OCI-M1 (cell line): ENCODE measurements at places on chromosomes 3 and 15.

DNA sequence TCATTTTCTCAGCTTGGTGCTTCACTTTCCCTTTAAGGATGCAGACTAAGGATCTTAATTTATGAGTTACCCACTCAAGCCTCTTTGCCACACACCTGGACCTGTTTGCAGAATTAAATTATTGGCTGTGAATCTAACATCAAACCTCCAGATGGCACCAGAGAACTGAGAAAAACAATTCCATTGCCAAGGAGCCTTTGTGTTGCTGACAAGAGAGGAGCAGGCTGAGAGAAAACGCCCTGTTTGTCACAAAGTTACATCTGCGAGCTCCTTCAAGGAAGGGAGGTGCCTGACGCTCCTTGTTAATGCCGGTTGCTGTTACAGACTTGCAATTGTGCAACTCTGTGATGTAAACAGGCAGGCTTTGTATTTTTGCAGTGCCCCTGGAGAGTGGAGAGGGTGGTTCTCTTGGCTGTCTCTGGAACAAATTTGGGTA is 36.3 kb upstream of the TMC3 start:
- DNase-seq, result peak; percentile 76

DNA sequence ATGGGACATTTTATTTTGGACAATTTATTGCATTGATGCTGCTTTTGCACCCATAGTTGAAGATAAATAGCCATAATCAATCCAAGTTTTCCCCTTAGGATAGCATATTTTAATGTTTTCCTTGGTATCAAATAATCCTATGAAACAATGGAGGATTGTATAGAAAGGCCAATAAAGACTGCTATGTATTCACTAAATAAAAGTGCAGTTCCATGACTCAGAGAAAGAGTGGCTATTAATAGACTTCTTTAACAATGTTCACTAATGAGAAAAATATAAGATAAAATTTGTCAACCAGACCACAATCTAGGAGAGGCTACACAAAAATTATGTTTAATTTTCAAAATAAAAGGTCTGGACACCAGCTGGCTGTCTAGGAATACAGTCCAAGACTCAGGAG is 560.9 kb upstream of the AGTR1 start:
- no peak for DNase-seq

DNA sequence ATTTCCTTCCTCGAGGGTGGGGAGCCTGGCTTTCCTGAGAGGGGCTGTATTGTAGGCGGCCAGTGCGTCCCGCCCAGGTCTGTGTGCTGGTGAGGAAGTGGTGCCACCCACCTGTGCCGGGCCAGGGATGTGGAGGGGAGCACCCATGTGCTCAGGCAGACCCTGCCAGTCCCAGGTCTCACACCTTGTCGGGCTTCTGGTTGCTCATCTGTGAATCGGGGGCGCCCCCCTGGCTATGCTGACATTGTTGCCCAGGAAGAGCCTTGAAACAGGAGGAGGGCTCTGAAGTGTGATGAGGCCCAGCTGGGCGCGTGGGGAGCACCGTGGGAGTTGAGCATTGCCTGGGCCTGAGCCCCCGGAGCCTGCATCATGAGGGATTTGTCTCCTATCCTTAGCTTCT is 4.8 kb downstream of the FBLN2 start:
- no peak for DNase-seq

GRCh38 chr3:10251006-10251405 is 2.7 kb downstream of the TATDN2 start:
- DNase-seq, result no peak

- DNase-seq, result peak; percentile 77
These were observed 60.6 kb upstream of the XCR1 start for GRCh38 chr3:46087871-46088270.

DNA sequence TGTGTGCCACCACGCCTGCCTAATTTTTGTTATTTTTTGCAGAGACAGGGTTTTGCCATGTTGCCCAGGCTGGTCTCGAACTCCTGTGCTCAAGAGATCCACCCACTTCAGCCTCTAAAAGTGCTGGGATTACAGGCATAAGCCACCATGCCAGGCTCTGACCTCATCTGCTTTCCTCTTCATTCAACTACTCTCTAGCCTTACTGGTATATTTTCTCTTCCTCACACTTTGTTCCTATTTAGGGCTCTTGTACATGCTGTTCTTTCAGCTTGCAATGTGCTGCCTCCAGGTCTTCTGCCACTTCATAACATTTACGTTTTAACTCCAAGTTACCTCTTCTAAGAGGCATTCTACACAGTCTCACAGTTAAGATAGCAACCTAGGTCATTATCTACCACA is 34.9 kb downstream of the PIK3CB start:
- no peak for DNase-seq

- DNase-seq, result no peak
These were observed 16.0 kb downstream of the CD200 start for GRCh38 chr3:112348943-112349342.

GRCh38 chr3:111071257-111072030 is at the start of gene NECTIN3:
Gene NECTIN3, plus strand, starts transcription at chr3:111071816. Its CDS starts 202 bp downstream, at chr3:111072018.
- peak; percentile 49 for DNase-seq

DNA sequence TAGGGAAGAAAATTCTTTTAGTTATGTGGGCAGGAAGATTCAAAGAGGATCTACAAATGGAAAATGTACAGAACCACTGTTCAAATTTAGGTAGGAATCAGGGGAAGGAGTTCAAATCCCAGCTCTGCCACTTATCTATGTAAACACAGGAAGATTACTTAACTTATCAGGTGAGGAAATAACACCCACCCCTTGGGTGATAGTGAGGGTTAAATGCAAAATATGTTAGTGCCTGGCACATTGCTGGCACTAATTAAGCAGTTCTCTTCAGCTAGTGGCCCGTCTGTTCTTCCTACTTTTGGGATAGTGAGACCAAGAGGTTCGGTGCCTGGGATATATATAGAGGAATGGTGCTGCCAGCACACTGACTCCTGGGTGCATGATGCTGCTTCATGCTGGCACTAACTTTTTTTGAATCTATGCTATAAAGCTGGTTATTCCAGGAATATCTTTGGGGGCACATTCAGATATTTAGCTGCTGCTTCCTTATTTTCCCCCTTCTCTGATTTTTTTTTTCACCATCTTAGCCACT is 83.8 kb downstream of the XRN1 start:
- DNase-seq, result no peak

DNA sequence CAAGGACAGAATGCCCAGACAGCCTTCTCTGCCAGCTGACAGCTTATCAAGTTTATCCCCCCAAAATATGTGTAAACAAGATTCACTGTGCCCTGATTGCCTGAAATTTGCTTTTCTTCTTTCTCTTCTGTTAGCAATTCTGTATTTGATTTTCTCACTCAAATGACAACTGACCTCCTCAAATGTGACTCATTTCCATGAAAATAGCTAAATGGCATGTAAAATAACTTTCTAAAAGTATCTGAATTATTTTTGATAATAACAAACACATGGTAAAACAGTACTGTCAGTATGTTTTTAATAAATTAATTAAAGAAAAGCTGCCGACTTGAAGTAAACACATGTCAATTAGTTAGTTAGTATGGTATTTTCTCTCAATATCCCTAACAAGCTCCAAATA is 202.3 kb upstream of the STAC start:
- DNase-seq, result no peak

DNA sequence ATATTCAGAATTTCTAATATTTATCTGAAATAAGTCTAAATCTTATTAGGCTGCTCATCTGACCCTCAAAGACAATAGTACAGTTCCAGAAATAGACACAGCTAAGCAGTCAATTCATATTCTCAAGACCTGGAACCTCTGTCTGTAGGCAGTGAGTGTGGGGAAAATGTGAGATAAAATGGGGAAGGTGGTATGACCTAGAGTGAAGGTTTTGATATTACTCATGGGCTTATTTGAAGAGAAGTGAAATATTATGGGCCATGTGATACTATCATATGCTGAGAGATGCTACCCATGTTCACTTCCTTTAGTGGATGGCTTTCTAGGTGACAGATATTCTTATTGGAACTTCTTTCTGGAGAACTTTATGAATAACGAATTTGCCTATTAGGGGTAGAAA is 33.5 kb downstream of the TGFBR2 start:
- peak; percentile 21 for DNase-seq

- DNase-seq, result no peak
These were observed 42.8 kb upstream of the THSD4 start for GRCh38 chr15:71072423-71072822.

DNA sequence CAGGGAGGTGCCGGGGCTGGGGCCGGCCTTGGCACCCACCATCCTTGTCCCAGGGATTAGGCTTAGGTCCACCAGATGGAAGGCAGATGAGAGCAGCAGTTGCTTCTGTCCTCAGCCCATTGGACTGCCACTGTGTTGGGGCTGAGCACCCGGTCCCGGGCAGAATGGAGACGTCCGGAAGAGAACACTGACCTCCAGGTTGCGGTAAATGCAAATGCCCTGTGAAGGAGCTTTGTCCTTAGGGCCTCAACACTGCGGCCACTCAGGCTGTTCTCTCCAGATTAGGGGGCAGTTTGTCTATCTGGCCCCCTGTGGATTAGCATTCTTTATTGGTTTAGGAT is at the start of gene SERINC4:
Gene SERINC4, minus strand, starts transcription at position 276 of the 341 bp plus-strand sequence. Its CDS starts 234 bp downstream, at position 42.
- no peak for DNase-seq

DNA sequence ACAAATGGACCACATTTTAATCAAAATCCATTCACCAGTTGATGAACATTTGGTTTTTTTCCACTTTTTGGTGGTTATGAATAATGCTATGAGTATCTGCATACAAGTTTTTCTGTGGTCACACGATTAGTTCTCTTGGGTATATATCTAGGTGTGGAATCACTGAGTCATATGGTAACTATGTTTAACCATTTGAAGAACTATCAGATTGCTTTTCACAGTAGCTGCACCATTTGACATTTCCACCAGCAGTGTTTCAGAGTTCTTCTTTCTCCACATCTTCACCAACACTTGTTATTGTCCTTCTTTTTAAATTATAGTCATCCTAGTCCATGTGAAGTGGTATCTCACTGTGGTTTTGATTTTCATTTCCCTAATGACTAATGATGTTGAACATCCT is 33.3 kb upstream of the ATG7 start:
- DNase-seq, result peak; percentile 30

GRCh38 chr15:99108993-99109392 is 4.1 kb downstream of the SYNM start:
- DNase-seq, result no peak

- peak; percentile 26 for DNase-seq
These were observed 781.7 kb downstream of the MECOM start for GRCh38 chr3:168881804-168882203.

GRCh38 chr15:78140292-78140691 is 8.9 kb upstream of the IDH3A start:
- no peak for DNase-seq

DNA sequence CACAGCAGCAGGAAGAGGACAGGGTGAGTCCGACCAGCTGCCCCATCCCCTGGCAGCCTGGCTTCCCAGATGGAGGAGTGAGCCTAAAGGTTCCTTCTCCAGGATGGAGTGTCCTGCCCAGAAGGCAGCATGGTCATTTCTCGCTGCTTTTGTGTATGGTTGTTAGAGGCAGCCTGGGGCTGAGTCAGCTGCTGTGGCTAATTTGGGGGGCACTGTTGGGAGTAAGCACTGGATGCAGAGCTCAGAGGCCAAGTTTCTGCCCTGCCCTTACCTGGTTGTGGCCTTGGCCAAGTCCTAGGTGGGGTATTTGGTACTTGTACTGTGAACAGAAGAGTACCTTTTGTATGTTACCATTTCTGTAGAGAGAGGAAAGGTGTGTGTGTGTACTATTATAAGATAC is 78.6 kb downstream of the ADAMTS7 start:
- no peak for DNase-seq

DNA sequence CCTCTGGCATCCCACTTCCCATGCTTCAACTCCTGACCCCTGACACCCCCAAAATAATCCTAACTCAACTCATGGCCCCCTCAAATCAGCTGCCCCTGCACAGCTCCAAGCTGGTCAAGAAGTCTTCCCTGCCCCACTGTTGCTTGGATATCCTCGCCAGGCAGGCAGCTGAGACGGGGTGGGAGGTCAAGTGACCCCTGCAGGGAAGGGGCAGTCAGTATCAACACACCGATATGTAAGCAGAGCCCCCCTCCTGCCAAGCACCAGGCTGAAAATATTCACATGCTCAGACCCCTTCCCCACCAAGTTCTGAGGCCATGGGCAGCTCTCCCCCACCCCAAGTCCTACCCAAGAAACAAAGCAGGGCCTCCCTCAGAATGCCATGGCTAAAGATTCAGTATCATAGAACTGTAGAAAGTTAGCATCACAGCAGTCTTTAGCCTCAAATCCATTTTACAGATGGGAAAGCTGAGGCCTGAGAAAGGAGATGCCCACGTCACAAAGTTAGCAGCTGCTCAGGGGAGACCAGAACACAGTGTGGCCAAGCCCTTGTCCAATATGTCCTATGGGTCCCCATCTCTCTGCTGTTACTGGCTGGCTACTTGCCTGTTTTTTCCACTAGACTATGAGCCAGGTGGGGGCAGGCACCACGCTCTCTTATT is 67.8 kb downstream of the SLC12A8 start:
- DNase-seq, result no peak

DNA sequence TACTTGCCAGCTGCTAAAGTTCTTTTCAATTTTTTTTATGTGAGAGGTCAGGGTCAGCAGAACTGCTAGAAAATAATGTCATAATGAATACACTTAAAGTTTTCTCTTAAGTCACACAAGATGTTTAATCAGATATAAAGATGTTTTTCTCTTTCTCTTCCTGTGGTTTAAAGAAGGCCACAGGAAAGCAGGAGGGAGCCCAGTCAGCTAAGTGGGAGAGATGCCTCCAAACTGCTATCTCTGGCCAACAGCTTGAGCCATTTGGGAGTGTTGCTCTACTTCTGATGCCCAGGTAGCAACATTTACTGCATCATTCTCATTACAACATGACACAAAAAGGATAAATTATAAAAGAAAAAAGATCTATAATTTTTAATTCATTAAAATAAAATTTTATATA is 45.7 kb upstream of the NLGN1 start:
- DNase-seq, result peak; percentile 85

GRCh38 chr3:149898771-149899170 is 71.9 kb downstream of the PFN2 start:
- peak; percentile 59 for DNase-seq

- no peak for DNase-seq
These were observed 148.8 kb upstream of the TRIM42 start for GRCh38 chr3:140529096-140529495.

DNA sequence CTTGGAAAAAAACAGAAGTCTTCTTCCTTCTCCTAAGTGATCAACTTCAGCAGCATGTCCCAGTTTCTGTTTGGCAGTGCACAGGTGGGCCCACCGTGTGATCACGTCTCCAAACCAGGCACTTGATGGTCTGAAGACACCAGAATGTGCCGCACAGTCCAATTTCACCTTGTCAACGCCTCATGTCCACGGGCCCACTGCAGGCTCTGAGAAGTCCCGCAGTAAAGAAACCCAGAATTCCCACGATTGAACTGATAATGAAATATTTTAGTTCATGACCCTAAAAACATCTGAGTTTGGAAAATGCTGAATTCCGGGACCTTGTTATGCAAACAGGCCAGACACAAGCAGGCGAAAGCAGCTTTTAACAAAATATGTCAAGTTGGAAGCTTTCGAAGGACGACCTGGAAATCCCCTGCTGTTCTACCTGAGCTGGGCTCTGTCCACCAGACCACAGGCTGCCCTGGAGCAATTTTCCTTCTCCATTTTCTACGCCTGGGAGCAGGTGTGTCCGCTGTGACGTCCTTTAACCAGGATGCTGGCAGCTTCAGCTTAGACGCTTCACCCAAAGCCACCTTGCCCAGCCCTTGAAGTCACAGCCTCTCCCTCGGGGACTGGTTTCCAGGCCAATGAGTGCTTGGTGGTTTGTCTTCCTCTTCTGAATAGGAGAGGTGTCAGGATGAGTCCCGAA is 167.8 kb upstream of the IQSEC1 start:
- DNase-seq, result no peak
